ENCODE measurements at places on chromosomes 16 and 17. TPM values are rescaled to one million over a fixed set of nuclear protein-coding genes. Genes with fewer than 3 reads are reported as not detected.

GRCh38 chr17:55458978-55459377 is 37.3 kb upstream of the MMD start:
- no peak for DNase-seq

DNA sequence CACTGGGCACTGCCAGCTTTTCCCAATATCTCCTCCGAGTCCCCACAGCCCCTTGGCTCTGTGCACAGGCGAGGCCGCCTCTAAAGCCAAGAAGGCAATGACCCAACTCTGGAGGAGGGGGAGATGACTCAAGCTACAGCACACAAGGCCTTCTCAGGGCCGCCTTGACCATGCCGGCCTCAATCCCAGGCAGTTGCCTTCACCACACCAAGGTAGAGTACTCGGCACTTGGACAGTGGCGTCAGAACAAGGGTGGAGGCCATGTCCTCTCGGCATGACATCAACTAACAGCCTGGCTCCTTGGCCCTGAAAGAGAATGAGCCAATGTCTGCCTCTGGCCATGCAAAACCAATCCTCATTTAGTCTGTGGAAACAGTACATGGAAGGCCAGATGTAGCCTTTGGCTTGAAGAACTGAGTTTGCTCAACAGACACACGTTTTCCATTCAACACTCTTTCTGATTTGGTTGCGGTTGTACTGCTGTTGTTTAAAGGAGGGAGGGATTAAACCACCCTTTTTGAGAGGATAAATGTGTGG is 139.6 kb downstream of the XYLT1 start:
- no peak for DNase-seq

DNA sequence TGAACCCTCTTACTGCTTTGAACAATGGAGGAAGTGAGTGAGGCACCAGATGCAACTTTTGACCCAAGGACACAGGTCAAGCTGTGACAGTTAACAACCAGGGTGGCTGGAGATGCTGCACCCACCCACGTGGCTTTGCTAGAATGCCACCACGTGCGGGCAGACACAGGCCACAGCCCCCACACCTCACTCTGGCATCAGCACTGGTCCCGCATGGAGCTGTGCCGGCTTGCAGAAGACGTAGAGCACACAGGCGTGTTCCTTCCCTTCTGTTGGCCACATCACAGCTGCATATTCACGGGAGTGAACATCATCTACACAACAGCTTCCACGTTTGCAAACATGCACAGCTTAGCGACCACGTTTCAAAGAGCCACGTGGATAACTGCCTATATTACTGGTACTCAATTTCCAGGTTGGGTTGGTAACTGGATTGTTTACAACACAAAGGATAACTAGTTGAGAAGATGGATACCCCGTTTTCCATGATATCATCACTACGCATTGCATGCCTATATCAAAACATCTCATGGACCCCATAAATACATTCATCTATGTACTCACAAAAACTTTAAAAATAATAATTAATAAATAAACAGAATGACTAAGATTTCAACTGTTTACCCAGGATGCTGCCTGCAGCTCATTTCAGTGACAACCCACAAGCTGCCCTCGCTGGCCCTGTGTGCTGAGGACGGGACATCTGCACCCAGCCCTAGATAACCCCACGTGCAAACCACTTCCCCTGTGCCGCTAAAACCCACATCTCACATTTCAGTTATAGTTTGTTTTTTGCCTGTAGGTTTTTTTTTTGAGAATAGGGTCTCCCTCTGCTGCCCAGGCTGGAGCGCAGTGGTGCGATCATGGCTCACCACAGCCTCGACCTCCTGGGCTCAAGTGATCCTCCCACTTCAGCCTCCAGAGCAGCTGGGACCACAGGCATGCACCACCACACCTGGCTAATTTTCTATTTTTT is 132.0 kb downstream of the ANKRD11 start:
- DNase-seq, result no peak

- DNase-seq, result no peak
These were observed 39.2 kb upstream of the XPO6 start for GRCh38 chr16:28250999-28251398.

GRCh38 chr16:70614208-70614951 is 32.0 kb upstream of the IL34 start:
- no peak for DNase-seq

DNA sequence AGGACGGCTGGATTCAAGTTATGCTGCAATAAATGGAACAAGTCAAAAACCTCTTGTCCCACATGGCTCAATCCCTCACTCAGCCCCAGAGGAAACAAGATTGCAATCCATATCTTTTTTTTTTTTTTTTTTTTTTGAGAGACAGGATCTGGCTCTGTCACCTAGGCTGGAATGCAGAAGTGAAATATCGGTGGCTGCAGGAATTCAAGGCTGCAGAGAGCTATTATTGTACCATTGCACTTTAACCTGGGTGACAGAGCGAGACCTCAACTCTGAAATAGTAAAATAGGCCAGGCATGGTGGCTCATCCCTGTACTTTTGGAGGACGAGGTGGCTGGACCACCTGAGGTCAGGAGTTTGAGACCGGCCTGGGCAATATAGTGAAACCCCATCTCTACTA is 2.7 kb upstream of the PDE6G start:
- DNase-seq, result no peak

- no peak for DNase-seq
These were observed 158.5 kb upstream of the SHISA6 start for GRCh38 chr17:11082559-11082958.

DNA sequence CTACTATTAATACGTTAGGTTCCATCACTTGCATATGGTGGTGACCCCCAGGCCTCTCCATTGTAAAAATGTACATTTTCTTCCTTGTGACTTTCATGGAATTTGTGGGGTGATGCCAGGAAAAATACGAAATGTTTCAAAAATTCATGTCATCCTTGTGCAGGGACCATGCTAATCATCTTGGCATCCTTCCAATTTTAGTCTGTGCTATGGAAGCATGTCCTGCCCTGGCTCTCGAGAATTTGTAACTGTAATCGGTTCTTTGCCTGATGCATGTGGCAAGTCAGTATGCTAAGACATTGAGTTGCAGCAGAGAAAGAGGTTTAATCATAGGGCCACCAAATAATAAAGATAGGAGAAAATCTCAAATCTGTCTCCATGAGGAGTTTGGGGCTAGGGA is 14.3 kb upstream of the GINS3 start:
- DNase-seq, result peak; percentile 35

GRCh38 chr16:22861580-22861979 is 47.6 kb downstream of the HS3ST2 start:
- DNase-seq, result no peak

DNA sequence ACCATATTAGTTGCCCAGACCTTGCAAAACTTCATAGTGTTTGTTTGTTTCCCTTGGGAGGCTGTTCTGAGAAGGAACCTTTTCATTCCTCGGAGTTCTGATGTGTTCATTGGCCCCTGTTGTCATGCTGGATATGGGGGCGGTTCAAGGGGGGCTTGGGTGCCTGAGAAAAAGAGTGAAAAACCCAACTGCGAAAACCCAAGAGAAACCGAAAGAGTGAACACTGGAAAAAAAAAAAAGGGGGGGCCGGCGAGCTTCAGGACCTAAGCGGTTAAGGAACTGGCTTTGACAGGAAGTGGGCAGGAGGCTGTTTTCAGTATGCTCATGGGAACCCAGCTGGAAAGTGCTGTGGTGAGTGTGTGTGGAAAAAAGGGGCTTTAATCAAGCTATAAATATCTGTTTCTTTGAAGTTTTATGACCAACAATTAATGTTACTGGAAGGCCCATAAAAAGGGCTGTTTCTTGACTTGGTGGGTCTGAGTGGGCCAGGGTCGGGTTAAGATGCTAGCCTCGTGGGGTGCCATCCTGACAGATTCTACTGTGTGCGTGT is 510.7 kb downstream of the MAF start:
- no peak for DNase-seq

DNA sequence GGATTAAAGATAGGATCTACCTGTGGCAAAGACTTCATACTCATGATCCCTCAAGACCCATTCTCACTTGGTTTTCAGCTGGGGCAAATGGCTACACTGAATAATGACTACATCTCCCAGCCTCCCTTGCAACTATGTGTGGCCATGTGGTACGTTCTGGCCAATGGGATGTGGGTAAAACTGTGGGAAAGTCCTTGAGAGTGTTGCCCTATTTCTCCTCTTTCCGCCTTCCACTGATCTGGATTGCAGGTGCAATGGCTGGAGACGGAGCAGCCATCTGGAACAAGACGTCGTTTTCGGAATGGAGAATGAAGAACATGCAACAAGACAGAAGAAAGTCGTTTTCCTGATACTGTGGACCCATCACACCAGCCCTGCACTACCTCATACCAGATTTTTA is 48.5 kb downstream of the HAPSTR1 start:
- no peak for DNase-seq

- DNase-seq, result no peak
These were observed 10.1 kb downstream of the CTRB2 start for GRCh38 chr16:75196836-75197235.

DNA sequence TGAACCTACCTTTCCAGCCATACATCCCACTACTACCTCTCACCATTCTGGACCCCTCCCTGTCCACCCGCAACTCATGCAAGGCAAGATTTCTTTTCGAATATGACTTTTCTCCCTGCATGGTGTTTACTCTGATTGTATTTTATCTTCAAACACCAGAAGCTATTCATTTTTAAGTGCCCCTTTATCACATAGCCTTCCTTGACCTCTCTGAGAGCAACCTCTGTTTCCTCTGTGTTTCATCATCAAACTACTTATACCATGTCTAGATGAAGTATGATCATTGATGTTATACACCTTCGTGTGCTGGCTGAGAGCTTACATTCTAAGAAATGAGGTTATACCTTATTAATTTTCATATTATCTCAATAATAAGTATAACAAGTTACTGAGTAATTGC is 31.8 kb downstream of the SYCE1L start:
- no peak for DNase-seq

DNA sequence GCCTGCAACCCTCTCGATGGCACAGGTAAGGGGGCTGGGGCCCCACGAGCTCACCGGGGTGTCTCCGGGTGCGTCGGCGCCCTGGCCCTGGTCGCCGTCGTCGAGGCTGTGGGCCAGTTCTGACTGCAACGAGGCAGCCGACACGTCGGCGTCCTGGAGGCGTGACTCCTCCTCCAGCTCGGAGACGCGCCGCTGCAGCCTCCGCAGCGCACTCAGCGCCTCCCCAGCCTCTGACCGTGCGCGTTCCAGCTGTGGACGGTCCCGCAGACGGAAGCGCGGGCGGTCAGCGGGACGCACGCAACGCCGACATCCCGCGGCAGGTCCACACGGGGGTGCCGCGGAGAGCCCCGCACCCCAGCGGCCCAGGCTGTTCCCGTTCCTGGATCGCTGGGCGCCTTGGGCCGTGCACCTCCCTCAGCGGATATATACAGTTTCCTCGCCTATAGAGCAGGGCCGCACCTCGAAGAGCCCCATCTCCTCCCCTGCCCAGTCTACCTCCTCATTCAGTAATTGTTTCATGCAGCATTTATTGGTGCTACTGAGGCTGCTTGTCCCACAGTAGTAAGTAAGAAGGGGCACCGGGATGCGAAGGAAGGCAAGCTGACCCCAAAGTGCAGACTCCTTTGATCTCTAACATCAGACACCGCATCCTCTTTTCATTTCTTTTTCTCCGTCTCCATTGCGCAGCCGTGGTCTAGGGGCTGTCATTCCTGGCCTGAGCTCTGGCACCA is 5.8 kb downstream of the THOC6 start:
- no peak for DNase-seq

DNA sequence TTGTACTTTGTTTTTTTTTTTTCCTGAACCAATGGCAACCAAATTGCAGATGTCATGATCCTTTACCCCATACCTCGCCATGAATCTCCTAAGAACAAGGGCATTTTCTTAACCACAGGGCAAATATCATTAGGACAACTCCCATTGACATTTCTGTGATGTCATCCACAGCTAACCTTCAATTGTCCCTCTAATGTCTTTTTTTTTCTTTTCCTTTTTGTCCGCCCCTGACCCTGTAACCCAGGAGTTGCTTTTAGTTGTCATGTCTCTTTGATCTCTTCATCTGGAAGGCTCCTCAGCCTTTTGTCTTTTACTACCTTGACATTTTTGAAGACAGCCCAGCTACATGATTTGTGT is 410 bp upstream of the NAGPA start:
- no peak for DNase-seq

GRCh38 chr17:4124999-4125398 is 17.8 kb downstream of the ZZEF1 start:
- no peak for DNase-seq

- no peak for DNase-seq
These were observed 29.4 kb downstream of the AP2B1 start for GRCh38 chr17:35616536-35616935.

DNA sequence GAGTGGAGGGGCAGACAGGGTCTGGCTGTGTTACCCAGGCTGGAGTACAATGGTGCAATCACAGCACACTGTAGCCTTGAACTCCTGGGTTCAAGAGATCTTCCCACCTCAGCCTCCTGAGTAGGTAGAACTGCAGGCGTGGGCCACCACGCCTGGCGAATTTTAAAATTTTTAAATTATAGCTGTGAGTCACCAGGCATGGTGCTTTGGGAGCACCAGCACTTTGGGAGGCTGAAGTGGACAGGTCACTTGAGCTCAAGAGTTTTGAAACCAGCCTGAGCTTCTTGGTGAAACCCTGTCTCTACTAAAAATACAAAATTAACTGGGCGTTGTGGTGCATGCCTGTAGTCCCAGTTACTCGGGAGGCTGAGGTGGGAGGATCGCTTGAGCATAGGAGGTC is 114.0 kb downstream of the CHD9 start:
- DNase-seq, result no peak

GRCh38 chr16:75112734-75113491 is 3.7 kb downstream of the LDHD start:
- peak; percentile 47 for DNase-seq

DNA sequence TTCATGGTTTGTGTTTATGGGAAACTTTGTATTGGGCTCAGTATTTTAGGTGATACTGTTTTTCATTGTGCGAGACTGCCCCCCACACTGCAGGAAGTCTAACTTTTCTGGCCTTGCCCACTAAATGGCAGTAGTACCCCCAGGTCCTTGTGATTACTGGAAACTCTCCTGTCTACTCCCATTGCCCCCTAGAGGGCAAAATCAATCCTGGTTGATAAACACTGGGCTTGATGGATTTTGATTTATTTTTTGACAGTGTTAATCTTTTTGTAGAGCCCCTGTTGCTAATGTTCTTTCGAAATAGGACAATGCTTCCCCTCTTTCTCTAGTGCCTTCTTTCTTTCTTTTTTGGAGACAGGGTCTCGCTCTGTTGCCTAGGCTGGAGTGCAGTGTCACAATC is 15.5 kb downstream of the METTL9 start:
- DNase-seq, result no peak

The MRPL38 gene
- 43.6 TPM for total RNA-seq

The ENO3 gene
- 129 TPM for total RNA-seq

The TRIM72 gene
- 33.7 TPM for total RNA-seq

The SYNGR3 gene
- total RNA-seq, result 0.73 TPM

The PPP1R27 gene
- total RNA-seq, result not detected

The MYL4 gene
- 61.9 TPM for total RNA-seq

The SKAP1 gene
- not detected for total RNA-seq

The SP2 gene
- 3.7 TPM for total RNA-seq
